AG20443 (cell line): ENCODE measurements at places on chromosomes 11 and 22.
A peak's percentile ranks its signal among the peaks of the same experiment; 100 is the strongest.

GRCh38 chr22:46436595-46437175, 100.7 kb downstream of the CELSR1 start:
- no peak for DNase-seq

GRCh38 chr11:22703591-22703990, 37.2 kb downstream of the GAS2 start:
- no peak for DNase-seq

GRCh38 chr11:100632941-100633452, 54.1 kb upstream of the ARHGAP42 start:
- no peak for DNase-seq

- DNase-seq = no peak
Measured at GRCh38 chr11:68302670-68303069, 9.7 kb upstream of the LRP5 start.

- DNase-seq = peak; percentile 96
Measured at GRCh38 chr22:44701824-44702478, at the start of gene PRR5. Gene PRR5, plus strand, starts transcription at chr22:44702204. Its CDS starts 271 bp downstream, at chr22:44702475.

GRCh38 chr11:61065955-61066638, 36.2 kb upstream of the CD5 start:
- DNase-seq = no peak

DNA sequence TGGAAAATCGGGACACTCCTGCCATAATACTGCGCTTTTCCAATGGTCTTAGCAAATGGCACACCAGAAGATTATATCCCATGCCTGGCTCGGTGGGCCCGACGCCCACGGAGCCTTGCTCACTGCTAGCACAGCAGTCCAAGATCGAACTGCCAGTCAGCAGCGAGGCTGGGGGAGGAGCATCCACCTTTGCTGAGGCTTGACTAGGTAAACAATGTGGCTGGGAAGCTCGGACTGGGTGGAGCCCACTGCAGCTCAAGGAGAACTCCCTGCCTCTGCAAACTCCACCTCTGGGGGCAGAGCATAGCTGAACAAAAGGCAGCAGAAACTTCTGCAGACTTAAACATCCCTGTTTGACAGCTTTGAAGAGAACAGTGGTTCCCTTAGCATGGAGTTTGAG, 15.6 kb downstream of the PTH start:
- DNase-seq = no peak

- peak; percentile 76 for DNase-seq
Measured at GRCh38 chr22:36339171-36340065, 48.3 kb downstream of the MYH9 start.

GRCh38 chr11:72141066-72141465, 5.5 kb downstream of the FOLR3 start:
- DNase-seq = peak; percentile 88

- DNase-seq = peak; percentile 93
Measured at GRCh38 chr11:46290598-46291309, 13.3 kb downstream of the CREB3L1 start.

- no peak for DNase-seq
Measured at GRCh38 chr22:39800790-39801520, 92.6 kb downstream of the ENTHD1 start.

DNA sequence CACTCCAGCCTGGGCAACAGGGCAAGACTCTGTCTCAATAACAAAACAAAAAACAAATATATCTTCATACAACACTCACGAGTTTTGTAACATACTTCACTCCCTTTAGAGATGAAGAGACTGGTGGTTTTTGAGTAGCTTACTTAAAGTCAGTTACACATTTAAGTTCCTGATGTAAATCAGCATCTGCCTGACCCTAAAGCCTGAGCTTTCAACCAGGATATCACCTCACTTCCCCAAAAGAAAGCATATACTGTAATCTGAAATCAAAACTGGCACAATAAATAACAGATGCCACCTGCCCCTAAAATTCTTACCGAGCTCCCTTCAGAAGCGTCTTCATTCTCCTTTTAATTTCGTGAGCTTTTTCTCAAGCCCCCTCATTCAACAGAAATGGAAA, 31.5 kb downstream of the LARGE1 start:
- DNase-seq = no peak

DNA sequence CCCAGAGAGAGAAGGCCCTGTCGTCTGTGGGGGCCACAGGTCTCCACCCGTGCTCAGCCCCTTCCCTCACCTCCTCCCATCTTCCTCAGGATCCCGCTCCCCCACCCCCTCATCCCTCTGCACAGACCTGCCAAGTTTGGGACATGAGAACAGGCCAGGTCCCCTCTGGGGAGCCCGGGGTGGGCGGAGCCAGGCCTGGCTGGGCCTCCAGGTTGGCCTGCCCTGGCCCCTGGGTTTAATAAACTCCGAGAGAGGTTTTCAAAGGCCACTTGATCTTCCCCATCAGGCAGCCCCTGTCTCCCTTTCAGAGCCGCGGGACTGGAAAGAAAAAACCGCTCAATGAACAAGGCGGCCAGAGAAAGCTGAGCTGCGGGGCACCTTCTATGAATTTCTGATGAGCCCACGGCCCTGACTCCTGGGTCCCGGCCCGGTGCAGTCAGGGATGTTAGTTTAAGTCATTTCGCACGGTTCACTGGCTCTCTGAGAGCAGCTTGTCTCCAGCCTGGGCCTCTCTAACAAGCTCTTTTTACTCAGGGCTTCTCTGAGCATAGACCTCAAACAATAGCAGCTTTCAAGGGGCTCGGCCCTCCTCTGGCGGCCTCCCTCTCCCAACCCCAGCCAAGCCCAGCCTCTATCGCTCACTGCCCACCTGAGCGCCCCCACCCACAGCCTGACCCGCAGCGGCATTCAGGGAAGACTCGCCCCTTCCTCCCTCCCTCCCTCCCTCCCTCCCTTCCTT, 64.8 kb downstream of the RPUSD4 start:
- DNase-seq = no peak

DNA sequence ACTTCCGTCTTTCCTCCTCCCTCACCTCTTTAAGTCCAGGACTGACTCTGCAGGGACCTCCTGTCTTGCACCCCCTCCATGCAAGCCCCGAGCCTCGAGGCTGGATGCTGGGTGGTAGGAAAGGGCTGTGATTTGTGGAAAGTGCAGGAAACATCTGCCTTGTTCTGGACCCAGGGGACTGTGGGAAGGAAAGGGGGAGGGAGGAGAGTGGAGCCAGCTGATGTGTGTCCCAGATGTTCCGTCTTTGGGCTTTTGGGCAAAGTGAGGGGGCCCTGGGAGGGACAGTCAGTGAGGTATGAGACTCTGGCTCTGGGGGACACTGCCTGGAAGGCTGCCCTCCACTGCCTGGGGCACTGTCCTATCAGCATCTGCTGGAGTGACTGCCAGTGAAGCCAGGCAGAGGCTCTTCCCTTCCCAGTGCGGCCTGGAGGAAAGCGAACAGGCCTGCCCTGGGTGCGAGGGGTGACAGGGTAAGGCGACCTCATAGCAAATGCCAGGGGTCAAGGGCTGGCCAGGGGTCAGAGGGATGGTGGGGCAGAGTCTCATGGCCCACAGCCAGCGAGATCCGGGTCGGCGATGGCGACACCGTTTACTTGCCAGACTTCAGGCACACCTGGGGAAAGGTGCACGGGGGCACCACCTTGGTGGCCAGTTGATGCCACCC, 1.7 kb downstream of the MRGPRD start:
- peak; percentile 35 for DNase-seq

DNA sequence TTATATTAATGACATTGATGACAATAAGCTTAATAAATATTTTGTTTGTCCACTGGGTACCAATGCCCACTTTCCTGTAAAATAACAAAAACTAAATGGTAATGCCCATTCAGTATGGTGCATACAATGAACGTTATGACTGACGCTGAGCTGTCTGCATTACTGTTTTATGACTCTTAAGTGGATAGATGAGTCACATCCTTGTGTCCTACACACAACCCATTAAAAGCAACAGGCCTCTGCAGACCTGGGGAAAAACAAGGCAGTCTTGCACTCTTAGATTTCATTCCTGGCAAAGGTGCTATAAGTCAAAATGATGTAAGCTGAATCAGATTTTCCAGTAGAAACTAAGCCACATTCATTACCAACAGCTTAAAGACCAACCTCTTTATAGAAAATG, 176.3 kb upstream of the TMEM45B start:
- DNase-seq = peak; percentile 57

GRCh38 chr11:70091638-70092037, 13.5 kb downstream of the ANO1 start:
- no peak for DNase-seq

GRCh38 chr22:22903355-22903777, 15.8 kb downstream of the IGLL5 start:
- peak; percentile 38 for DNase-seq

DNA sequence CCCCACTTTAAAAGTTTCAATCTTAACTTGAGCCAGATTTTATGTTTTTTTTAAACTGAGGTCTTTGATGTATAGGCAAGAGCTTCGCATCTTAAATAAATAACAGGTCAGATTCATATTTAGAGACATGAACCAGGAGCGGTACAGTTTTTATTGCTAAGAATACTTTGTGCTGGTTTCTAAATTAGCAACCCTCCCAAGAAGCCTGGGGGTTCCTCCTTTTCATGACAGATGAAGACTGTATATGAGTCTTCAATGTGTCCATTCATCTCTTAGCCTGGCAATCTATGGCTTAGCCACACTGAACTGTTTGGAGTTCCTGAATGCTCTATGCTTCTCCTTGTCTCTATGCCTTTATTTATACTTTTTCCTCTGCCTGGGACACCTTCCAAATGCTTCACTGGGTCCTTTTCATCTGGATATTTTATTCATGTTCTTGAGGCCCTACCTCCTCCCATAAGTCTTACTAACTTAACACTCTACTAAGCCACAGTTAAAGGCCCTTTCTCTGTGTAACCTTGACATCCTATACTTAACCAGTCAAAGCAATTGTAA, 338.6 kb downstream of the INSC start:
- DNase-seq = no peak

DNA sequence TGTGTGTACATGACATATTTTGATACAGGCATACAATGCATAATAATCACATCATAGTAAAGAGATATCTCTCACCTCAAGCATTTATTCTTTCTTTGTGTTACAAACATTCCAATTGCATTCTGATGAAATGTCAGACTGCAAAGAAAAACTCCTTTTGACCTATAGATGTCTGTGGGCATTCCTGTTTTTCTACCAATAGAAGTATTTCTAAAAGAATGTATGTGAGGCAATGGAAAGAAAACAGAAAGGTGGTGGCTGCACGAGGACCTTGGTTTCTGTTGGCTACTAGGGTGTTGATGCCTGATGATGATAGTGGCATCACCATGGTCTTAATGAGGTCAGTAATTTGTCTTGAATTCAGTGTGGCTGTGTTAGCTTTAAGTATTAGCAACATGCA, 137.0 kb upstream of the ANO3 start:
- DNase-seq = no peak

DNA sequence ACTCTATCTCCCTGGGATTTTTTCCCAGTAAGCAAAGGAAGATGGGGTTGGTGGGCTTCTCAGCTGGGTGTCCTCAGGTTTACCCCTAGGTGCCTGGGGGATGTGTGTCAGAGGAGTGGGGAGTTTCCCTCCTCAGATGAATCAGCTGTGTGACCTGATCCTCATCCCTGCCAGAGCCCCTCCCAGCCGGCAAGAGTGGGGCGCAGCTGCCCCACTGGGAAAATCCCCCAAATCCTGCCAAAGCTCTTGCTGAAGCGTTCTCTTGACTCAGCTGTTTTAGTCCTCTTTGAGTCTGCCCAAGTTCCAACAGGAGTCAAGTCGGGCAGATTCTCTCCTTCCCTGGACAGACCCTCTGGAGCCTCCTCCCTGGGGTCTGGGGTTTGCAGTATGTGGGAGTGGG, 6.0 kb downstream of the C11orf68 start:
- peak; percentile 55 for DNase-seq

- no peak for DNase-seq
Measured at GRCh38 chr11:3104961-3105790, 48.0 kb upstream of the CARS1 start.

DNA sequence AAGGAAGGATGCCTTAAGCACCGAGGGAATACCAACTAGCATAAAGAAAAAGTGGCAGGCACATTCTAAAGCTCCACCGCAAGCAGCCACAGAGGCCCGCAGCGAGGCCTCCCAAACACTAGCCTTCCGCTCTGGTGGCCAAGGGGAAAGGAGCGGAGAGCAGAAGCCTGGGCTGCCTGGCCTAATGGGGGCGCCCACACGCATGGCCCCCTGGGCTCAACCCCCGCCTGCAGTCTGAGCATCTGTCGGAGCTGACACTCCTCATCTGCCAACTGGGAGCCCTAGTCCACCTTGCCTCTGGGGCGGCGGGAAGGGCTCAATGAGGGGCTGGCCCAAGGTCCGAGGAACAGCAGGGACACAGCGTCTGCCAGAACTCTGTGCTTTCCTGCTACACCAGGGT, 50.1 kb upstream of the WNT11 start:
- DNase-seq = no peak

GRCh38 chr11:10876158-10876557, 18.3 kb upstream of the ZBED5 start:
- DNase-seq = no peak

GRCh38 chr11:57541169-57541568, 3.8 kb downstream of the SMTNL1 start:
- no peak for DNase-seq

GRCh38 chr11:119166368-119167076, 2.0 kb upstream of the NLRX1 start:
- DNase-seq = peak; percentile 61

DNA sequence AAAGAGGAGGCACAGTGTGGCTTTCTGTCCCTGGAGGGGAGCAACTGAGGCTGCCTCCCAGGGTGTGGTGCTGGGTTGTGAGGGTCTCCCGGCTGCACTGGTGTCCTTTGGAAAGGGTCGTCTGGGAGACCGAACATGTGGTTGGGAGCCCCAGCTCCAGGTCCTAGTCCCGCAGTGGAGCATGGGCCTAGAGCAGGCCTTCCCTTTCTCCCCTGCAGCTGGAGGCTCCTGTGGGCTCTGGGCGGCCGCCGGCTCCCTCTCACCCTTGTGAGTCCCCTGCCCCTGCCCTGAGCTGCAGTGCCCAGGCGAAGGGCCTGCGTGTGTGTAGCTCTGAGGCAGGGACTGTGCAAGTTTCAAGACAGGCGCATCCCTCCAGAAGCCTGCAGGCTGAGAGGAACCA, 1492.7 kb downstream of the BRD1 start:
- no peak for DNase-seq

DNA sequence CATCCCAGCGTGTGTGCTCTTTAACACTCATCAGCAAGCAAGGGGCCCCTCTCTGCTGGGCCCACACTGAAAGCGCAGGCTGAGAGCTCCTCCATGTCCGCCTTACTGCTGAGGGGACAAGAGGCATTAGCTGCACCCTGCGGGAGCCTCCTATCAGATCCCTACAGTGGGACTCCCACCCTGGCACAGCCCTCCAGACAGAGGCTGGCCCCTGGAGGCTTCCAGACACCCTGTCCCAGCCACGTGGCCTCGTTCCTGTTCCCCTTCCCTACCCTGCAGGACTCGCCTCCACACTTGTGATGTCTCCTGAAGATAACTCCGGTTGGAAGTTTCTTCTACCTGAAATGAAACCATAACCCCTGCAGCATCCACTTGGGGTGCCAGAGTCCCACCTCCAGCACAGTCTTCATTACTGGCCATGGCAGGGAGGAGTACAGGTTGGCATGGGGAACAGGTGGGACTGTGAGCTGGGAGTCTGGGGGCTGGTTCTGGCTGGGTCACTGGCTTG, 5.0 kb upstream of the SH3BP1 start:
- DNase-seq = no peak

- DNase-seq = no peak
Measured at GRCh38 chr22:40671796-40672360, 7.4 kb upstream of the MCHR1 start.

- no peak for DNase-seq
Measured at GRCh38 chr11:120522021-120522420, 10.5 kb downstream of the GRIK4 start.
